ENCODE measurements at places on chromosomes 1 and 21.

GRCh38 chr1:47875036-47875435, 122.1 kb downstream of the TRABD2B start:
- DNase-seq = no peak

DNA sequence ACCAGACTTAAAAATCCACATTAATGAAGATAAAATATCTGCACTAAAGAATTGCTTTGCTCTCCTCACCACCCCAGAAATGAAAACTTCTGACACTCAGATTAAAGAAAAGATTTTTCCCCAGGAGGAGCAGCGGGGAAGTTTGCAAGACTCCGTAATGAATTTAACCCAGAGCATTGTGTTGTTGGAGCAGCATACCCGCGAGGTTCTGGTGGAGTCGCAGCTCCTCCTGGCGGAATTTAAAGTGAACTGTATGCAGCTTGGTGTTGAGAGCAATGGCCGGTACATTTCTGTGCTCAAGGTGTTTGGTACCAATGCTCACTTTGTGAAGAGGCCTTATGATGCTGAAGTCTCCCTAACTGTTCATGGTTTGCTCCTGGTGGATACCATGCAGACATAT, 46.4 kb downstream of the VPS13D start:
- DNase-seq = no peak

DNA sequence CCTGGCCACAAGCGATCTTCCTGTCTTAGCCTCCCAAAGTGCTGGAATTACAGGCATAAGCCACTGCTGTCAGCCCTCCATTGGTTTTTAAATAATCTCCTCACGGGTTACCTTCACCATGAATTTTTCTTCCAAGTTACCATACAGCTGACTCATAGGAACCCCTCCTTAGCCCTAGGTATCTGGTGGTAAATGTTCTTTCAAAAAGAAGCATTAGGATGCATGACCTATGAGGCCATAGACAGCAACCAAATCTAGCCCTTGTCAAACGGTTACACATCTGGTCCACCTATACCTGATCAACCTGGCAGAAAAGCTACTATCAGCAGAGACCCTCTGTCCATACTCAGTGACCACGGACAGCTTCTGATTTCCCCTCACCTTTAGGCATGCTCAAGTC, 12.7 kb upstream of the DEGS1 start:
- no peak for DNase-seq

- no peak for DNase-seq
Observed at GRCh38 chr1:244053831-244054230, 2.7 kb downstream of the ZBTB18 start.

DNA sequence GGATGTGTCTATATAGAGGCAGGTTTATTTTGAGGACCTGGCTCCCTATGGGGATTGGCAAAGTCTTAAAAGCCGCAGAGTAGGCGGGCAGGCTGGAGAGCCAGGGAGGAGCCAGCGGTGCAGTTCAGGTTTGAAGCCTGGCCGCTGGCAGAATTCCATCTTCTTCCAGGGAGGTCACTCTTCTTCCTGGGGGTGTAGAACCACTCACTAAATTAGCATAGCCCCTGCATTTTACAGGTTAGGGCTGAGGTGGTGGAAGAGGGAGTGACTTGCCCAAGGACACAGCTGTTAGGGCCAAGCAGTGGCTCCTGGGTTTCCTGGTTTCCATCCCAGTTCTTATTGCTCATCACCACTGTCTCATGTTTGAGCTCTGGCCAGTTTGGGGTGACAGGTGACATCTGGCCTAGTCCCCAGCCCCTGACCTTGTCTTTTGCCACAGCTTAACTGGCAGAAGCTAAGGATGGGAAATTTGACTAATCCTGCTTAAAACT, 1.4 kb downstream of the PINK1 start:
- no peak for DNase-seq
